Activated CD4-positive, alpha-beta T cell treated with anti-CD3 and anti-CD28 coated beads, Interleukin-2, amount 50 U/mL, for 16 hours (primary cell): ENCODE measurements at places on chromosomes 2 and 18.

- peak; percentile 24 for DNase-seq
These were observed 82.6 kb upstream of the FRZB start for GRCh38 chr2:182949052-182949451.

DNA sequence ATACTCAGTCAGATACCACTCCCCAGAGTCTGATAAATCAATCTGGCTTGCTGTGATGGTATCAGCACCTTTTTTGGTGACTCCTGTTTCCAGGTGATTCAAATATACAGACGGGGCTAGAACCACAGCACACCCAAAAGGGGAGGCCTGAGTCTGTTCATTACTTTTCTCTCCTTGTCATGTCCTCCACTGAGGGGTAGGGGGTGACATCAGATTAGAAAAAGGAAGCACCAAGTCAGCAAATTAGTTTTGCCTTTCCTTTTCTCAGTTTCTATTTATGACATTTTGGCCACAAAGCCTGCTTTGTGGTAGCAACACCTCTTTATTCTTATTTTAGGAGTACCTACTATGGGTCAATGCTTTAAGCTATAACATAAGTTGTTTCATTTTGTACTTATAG is 127.4 kb downstream of the CCDC102B start:
- DNase-seq: peak; percentile 17

GRCh38 chr2:5042666-5043440 is 649.3 kb upstream of the SOX11 start:
- no peak for DNase-seq

- DNase-seq: no peak
These were observed 1.6 kb downstream of the SETBP1 start for GRCh38 chr18:44682201-44682870.

GRCh38 chr2:96137321-96138178 is 752 bp downstream of the ASTL start:
- no peak for DNase-seq

DNA sequence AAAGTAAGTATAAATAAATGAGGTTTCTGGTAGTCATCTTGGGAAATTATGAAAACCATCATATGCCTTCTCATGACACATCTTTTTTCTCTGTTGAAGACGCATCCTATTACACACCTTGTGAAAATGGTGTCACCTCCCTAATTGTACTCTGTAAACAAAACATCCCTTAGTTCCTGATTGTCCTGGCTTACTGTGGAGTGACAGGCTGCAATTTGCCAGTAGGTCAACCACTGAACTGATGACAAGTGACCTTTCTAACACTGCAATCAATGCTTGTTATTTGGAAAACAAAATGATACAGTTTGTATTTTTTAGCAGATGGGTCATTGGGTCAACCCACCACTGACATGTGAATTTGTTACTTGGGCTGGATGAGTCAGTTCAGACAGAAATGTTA is 219.5 kb downstream of the PTPRM start:
- no peak for DNase-seq

DNA sequence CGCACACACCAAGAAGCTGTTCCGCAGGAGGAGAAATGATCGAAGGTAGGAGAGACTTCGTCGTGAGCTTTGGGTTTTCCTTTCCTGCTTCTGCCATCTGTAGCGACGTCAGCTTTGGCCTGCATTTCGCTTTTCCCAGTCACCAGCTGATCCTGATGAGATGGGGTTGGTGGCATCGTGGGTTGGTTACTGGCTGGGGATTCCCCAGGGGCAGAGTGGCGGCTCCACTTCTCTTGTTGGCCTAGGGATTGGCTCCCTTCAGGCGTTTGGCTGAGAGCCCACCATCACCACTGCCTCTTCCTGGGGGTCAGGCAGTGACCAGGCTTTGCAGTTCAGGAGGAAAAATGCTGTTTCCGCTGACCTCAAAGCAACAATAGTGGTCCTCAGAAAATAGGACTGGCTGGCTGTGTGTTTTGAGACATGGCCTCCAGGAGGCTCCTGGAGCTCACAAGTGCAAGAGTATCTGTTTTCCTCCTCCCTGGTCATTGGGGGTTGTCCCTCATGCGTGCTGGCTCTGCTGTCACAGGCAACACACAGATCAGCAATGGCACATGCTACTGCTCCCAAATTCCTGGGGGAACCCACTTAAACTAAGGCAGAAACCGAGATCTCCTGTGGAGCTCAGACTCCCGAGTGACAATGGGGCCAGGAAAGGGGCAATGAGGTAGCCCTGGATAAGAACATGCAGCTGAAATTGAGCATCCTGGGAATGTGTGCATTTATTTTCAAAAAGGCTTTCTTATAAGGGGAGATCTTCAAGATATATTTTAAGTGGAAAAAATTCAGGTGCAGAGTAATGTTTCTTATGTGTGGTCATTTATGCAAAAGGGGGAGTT is 173.0 kb downstream of the CTIF start:
- DNase-seq: peak; percentile 5

DNA sequence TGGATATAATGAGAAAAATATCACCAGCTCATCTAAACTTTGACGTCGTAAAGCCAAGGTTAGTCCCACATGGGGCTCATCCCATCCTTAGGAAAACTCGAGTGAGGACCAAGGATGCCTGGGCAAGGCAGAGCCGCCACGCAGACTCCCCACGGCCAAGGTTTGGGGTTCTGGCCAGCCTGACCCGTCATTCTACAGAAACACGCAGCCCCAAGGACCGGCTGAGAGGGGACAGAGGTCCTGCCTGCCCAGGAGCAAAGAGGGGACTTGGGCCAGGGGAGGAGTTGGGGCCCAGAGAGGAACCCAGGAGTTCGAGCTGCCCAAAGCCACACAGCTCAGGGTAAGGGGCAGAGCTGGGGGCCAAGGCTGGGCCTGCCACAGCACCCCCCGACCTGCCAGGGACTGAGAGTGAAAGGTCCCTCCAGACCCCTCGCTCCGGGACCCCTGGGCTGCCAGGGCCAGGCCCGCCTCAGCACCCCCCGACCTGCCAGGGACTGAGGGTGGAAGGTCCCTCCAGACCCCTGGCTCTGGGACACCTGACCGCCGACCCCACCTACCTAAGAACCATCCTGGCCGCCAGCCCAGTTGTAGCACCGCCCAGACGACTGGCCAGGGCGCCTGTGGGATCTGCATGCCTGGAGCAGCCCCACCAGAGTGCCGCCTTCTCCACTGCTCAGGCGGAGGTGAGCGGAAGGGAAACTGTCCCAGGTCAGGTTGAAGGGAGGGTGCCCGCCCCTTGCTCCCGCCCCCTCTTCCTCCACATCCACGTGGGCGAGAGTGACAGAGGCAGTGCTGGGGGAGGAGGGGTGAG is at the start of gene PDCD1:
PDCD1 (minus strand) TSS at position 689 of the 811 bp plus-strand sequence; CDS start at position 633, 56 bp downstream.
- peak; percentile 84 for DNase-seq

DNA sequence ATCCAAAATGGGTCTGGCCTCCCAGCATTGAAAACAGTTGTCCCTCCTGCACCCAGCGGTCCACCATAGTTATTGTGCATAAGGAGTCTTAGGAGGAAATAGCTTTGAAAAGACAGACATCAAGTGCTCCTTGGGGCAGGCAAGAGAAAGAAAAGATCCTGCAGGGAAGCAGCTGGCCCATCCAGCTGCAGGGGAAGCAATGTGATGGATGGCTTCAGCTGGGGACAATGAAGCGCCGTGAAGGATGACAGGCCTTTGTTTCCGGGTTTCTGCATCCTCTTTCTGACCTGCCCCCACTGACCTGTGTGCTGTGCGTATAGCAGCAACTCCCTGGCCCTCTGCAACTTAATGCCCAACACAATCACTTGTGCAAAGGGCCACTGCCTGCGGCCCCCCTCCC is 142.9 kb upstream of the NCKAP5 start:
- no peak for DNase-seq

DNA sequence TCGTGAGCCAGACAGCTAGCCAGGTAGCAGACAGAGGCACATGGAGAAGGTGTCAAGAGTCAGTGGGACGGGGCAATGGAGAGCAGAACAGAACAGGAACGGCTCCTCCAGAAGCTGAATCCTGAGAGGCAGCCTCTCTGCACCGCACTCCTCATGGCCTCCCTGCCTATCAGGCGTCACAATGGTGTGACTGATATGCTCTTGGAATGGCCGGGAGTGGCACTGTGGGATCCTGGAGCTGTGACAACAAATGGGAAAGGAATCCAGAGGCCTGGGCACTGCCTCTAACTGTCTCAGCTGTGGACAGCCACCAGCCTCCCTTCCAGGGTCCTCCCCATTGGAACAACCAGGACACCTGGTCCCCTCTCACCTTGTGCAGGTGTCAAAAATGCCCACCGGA is 89.1 kb upstream of the ID2 start:
- no peak for DNase-seq

DNA sequence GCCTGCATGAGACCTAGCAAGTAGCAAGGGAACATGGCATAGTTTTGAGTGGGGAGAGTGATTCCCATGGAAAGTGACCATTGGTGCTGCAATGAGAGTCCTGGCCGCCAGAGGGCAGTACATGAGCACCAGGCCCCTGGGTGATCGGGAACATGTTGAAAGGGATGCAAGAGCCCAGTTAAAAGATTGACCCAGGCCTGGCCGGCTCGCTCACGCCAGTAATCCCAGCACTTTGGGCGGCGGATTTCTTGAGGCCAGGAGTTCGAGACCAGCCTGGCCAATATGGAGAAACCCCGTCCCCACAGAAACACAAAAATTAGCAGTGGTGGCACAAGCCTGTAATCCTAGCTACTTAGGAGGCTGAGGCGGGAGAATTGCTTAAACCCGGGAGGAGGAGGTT is 22.2 kb downstream of the FAP start:
- peak; percentile 55 for DNase-seq

GRCh38 chr2:8265476-8266226 is 416.2 kb upstream of the ID2 start:
- no peak for DNase-seq

GRCh38 chr2:237326266-237327171 is 87.4 kb downstream of the COL6A3 start:
- DNase-seq: no peak

DNA sequence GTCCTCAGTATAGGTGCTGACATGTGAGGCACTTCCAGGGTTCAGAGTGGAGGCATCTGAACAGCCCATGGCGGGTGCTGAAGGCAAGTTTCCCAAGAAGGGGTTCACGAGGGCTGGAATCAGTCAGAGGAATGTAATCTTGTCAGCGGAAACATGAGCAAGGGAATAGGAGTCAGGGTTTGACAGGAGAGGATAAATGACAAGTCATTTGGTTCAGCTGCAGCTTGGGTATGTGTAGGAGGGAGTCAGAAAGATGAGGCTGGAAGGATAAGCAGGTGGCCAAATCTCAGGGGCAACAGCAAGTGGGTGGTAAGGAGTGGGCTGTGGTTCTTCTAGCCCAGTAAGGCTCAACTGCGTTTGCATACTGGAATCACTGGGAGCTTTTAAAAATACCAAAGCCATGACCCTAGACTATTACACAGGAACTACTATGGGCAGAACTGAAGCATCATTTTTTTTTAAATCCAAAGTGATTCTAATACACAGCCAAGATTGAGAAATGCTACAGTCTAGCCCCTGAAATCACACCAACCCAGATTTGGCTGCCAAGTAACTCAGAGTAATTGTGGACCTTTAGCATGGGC is 41.8 kb upstream of the NAB1 start:
- DNase-seq: no peak

DNA sequence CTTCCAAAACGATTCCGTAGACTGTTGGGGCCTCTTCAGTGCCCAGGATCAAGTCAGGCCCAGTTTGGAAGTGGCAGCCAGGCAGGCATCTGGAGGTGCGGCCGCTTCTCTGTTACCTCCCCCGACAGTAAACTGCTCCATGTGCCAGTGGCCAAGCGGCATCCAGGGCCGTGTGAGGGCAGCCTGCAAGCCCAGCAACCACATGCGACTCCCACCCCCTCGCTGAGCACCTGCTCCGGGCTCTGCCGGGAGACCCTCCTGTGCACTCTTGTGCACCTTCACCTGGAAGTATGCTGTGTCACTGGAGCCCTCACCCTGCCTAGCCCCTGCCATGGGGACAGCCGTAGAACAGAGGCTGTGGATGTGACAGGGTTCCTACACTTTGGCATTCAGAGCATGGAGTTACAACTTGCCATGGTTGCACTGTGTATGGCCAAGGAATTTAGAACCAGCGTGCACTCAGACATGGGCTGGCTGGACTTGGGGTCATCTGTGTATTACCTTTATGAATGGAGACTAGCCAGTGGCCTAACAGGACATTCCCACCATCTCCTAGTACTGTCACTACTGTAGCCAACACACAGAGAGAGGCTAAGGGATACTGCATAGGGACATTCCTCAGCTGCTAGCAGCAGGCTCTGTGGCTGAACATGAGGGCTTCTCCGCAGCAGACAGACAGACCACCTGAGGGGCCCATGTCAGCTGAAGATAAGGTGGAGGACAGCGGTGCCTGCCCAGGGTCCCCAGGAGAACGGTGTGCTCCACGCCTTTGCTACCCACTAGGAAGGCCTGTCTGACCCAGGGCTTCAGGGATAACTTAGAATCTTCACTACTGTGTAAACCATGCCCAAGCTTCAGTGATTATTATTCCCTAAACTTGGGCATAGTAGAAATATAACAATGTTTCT is 25.0 kb upstream of the FAHD2A start:
- no peak for DNase-seq

DNA sequence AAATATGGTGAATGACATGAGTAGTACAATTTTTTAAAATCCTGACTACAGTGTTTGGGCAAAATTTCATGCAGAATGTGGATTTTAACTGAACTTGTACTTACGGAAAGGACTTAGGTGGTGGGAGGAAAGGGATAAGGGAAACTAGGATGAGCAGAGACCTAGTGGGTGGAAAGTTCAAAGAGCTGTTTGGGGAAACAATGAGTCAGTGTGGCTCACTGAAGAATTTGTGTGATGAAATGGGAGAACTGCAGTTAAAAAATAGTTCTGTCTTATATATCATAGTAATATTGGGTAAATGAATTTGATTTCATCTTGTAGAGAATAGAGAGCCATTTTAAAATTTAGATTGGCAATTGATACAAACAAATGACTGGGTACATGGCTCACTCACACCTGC is 220.1 kb upstream of the CTAGE1 start:
- no peak for DNase-seq

- DNase-seq: no peak
These were observed 354.1 kb upstream of the ATP5MC3 start for GRCh38 chr2:175535631-175536030.

DNA sequence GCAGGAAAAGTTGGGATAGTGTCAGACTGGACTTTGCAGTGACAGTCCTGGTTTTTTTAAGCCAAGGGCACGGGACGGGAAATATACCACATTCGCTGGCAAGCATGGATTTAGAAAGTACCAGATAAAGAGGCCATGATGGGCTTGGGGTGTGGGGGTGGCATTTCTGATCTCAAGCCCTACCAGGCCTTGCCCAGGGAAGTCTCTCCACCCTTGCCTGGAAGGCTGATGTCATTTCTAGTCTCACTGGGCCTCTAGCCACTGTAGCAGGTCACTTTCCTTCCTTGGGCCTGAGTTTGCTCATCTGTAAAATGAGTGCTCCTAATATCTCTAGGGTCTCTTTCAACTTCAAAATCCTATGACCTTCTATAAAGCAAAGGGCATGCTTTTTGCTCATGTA is 1.8 kb downstream of the ZBTB7C start:
- no peak for DNase-seq

GRCh38 chr2:13401312-13401711 is 684.6 kb downstream of the TRIB2 start:
- no peak for DNase-seq

GRCh38 chr2:173117678-173118077 is 42.0 kb downstream of the MAP3K20 start:
- no peak for DNase-seq
